Inflammatory macrophage (primary cell): ENCODE measurements at places on chromosomes 13 and 19.

- DNase-seq: no peak
Observed at GRCh38 chr13:27038323-27038722, 133.3 kb downstream of the USP12 start.

GRCh38 chr19:42254089-42254849 lies 659 bp downstream of the ERF start:
- DNase-seq: peak; percentile 76

DNA sequence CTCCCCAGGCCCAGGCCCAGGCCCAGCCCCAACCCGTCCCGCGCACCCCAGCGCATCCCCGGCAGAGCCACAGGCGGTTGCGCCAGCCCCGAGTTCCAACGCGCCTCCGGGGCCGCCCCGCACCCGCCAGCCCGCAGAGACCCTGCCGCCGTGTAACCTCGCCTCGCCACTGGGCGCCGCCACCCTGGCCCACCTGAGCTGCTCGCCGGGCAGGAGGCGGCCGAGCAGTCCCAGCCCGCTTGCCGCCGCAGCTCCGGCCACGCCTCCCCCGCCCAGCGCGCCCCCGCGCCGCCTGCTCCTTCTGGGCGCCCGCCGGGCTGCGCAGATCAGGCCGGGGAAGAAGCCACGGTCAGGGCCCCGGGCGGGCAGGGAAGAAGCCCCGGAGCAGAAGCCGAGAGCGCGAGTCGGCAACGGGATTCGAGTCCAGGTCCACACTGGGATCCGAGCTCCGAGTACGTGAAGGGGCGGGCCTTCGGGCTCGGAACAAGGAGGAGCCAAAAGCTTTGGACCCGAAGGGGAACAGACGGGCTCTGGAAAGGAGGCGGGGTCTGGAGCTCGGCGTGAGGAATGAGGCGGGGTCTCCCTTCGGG lies at the start of gene MBOAT7:
Gene MBOAT7, minus strand, starts transcription at position 436 of the 590 bp plus-strand sequence. CDS start 1,072 bp downstream, outside the sequence.
- DNase-seq: no peak

GRCh38 chr13:45928176-45928575 lies 76.6 kb upstream of the SIAH3 start:
- DNase-seq: no peak

GRCh38 chr13:95564091-95564490 lies 11.6 kb downstream of the CLDN10 start:
- no peak for DNase-seq

GRCh38 chr19:50362656-50363424 lies 2.6 kb downstream of the NAPSA start:
- no peak for DNase-seq

DNA sequence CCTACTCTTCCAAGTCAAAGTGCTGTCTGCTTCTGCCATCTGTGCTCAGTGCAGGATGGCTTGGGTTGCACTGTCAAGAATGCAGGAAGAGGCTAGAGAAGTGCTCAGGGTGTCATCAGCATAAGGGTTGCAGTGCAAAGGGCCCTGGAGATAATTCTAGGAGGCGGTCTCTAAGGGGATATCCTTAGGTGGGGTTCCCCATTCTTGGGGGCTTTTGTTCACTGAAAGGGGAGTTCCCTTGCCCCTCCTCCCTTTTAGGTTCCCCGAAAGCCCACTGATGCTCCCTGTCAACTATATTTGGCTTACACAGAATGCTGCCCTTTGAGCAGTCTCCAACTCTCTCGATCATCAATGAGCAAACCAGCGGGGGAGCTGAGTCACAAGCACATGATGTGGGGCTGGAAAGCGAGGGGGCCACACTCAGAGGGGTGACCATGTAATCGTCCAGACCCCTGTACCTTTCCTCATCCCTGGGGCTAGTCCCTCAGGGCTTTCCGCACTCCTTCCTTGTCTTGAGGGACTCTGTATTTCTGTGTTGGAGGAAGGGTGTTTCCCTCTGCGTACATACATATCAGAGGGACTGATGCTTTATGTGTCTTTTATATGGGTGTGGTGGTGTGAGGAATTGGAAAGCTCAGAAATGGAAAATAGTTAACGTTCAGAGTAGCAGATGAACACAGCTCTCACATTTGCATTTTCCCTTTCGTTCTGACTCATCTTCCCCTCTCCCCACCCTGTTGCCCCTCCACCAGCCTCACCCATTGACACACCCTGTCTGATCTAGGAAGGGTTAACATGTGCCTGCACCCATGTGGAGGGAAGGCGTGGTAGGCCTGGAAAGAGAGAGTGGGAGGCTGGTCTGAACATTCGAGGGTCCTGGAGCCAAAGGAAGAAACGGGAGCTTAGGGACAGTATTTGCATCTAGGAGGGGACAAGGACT lies 6.7 kb downstream of the ZBTB32 start:
- DNase-seq: no peak

GRCh38 chr19:35495107-35496064 lies 5.1 kb upstream of the KRTDAP start:
- DNase-seq: peak; percentile 84

GRCh38 chr19:45094137-45094536 lies 1.2 kb downstream of the PPP1R37 start:
- peak; percentile 54 for DNase-seq

DNA sequence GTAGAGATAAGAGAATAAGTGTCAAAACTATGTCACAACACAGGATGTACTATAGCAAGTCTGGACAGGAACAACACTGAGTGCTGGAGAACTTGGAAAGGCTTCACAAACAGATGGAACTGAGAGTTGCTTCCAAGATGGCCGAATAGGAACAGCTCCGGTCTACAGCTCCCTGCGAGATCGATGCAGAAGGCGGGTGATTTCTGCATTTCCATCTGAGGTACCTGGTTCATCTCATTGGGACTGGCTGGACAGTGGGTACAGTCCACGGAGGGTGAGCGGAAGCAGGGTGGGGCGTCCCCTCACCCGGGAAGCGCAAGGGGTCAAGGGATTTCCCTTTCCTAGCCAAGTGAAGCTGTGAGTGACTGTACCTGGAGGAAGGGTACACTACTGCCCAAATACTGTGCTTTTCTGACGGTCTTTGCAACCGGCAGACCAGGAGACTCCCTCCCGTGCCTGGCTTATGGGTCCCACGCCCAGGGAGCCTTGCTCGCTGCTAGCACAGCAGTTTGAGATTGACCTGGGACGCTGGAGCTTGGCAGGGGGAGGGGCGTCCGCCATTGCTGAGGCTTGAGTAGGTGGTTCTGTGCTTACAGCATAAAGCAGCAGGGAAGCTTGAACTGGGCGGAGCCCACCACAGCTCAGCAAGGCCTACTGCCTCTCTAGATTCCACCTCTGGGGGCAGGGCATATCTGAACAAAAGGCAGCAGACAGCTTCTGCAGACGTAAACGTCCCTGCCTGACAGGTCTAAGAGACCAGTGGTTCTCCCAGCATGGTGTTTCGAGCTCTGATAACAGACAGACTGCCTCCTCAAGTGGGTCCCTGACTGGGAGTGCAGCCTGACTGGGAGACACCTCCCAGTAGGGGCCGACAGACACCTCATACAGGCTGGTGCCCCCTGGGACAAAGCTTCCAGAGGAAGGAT lies 46.0 kb downstream of the USP12 start:
- no peak for DNase-seq
